ENCODE measurements at places on chromosomes 7 and 10.

- DNase-seq: no peak
Observed at GRCh38 chr7:117848941-117849340, 24.3 kb downstream of the CTTNBP2 start.

- no peak for DNase-seq
Observed at GRCh38 chr7:23968791-23969190, 258.8 kb downstream of the STK31 start.

DNA sequence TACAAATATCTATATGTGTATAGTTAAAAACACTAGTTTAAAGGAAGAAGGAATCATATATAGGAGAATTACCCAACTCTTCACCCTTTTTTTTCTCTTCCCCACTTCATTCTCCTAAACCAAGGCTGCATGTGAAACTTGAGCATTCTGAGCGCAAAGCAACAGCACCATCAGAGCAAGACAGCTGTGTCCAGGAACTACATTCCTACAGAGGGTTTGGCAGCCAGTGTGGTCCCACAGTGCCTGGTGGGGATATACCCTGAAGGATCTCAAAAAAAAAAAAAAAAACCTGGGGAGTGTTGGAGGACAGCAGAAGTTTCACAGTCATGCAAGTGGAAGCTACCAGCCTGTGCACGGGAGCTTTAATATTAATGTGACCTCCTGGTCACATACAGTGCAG lies 310.4 kb downstream of the CTNNA3 start:
- DNase-seq: no peak

GRCh38 chr10:119190954-119191785 lies 12.6 kb upstream of the PRDX3 start:
- DNase-seq: no peak

DNA sequence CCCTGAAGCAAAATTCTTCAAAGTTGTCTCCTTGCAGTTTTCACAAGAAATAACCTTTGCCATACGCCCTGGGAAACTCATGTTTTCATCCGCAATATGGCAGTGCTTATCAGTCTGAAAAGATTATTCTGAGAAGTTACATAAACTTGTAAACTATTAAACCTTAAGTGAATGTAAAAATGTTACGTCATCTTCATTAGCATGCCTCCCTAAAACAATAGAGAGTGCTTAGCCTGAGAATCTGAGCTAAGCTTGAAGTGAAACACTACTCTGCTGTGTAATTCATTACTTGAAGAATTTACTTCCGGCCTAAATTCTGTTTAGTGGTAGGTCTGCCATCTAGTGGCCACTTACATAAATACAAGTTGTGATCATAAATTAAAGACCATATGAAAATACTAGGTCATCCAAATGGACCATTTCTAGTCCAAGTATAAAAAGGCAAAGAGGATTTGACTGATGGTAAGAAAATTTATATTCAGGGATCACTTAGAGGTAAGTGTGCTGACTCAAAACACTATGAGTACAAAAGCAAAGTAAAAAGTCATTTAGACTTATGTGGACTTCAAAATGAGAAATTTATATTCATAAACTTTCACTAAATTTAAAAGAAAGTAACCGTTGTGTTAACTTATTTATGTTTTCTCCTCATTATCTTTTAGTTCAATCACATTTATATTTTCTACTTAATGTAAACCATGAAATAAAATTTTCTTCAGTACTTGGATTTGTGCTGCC lies 745.1 kb upstream of the LRRTM3 start:
- DNase-seq: peak; percentile 52

DNA sequence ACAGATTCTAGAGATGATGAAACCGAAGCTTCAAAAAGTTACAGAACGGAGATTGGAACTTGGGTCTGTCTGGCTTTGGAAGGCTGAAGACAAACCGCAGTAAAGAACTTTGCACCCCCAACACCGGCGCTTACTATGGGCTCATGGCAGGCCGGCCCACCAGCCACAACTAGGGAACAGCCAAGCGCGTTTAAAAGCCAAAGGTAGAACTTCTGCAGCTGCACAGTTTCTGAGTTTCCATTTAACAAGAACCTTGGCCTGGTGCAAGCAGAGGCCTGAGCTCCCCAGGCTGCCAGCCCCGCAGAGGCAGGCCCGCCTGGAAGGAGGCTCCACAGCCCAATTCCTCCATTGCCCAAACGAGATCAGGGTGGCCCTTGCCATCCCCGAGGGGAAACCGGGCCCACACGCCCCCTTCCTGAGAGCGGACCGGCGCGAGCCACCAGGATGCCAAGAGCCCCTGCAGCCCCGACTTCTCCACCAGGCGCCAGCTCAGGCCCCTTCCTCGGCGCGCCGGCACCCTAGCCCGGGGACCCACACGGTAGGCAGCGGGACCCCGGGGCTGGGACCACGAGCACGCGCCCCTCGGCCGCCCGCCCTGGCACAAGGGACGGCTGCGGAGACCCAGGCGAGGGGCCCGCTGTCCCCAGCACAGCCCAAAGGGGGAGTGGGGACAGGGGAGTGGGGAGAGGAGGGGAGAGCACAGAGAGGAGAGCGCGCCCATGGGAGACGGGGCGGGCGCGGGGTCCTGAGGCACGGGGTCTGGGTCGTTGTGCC lies 566 bp downstream of the MAD1L1 start:
- DNase-seq: peak; percentile 29

DNA sequence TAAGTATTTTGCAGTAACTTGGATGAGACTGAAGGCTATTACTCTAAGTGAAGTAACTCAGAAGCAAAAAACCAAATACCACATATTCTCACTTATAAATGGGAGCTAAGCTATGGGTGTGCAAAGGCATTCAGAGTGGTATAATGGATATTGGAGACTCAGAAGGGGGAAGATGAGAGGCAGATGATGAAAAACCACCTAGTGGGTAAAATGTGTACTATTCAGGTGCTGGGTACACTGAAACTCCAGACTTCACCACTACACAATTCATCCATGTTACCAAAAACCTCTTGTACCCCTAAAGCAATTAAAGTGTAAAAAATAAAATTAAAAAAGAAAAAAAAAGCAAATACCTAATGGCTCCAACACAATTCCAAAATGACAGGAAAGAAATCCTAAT lies 351.7 kb downstream of the NXPH1 start:
- no peak for DNase-seq

DNA sequence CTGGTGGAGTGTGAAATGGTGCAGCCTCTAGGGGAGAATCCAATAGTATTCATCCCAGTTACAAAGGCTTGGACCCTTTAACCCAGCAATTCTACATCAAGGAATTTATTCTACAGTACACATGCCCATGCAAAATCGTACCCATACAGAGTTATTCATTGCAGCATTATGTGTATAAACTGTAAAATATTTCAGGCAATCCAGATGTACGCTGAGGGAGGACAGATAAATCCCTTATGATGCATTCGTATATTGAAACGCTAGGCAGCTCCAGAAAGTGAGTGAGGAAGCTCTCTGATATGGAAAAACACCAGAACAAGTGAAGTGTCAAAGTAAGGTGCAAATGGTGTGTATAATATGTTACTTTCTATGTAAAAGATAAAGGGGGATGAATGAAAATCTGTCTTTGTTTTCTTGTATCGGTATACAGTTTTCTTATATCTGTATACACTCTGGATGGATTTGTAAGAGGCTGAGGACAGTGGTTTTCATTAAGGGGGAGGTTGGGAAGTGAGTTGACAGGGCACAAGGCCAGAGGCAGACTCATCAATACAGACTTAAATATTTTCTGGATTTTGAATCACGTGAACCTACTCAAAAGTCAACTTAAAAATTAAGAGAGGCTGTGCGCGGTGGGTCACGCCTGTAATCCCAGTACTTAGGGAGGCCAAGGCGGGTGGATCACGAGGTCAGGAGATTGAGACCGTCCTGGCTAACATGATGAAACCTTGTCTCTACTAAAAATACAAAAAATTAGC lies 17.1 kb downstream of the VWA2 start:
- DNase-seq: no peak

DNA sequence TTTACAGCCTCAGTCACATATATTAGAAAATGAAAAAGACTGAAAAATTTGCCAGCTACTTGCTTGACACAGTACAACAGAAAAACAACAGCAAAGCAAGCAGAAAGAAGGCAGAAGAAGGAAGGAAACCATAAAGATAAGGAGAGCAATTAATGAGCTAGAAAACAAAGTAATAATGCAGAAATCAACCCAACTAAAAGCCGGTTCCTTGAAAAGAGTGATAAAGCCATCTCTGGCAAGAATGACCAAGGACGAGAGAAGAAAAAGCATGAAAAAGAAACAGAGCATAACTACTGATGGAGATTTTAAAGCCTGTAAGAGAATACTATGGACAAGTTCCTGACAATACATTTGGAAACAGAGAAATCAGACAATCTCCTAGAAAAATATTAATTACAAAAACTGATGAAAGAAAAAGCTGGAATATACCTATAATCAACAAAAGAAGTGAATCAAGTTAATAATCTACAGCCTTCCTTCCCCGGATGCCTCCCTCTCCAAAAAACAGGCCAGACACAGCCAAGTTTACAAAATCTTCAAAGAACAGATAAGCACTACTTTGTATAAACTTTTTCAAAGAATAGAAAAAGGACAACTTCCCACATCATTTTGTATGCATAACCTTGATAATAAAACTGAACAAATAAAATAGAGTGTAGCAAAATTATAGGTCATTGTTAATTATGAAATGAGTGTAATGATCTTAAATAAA lies 204.0 kb downstream of the BAMBI start:
- no peak for DNase-seq

DNA sequence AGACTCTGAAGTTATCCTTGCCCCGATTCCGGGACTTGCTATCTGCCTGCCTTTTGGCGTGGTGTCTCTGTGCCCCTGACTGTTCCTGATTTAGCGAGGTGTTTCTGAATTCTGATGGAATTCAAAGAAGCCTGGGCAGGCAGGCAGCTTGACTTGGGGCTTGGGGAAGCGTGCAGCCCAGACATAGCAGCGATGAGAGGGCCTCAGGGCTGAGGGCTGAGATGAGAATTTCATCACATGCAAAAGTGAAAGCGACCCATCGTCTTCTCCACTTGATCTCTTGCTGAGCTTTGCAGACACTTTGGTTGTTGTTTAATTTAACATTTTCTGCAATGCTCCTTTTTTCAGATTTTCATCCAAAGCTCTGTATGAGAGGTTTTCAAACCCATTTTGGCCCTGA lies 57.8 kb downstream of the TCF7L2 start:
- DNase-seq: no peak

DNA sequence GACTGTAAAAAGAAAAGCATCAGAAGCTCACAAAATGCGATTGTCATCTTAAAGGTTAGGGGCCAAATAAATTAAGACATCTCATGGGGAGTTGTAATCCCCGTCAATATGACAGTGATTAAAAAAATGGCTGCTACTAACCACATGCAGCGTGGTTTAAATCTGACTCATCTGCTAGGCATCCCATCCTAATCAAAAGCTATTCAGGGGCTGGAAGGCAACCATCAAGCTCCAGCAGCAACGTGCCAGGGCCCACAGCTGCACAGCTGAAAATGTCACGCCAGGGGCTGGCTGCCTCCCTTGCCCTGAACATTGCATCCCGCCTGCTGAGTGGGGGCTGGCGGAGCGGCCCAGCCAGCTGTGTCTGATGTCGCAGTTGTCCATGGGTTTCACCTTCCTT lies 66.3 kb upstream of the FRMD4A start:
- DNase-seq: peak; percentile 99

DNA sequence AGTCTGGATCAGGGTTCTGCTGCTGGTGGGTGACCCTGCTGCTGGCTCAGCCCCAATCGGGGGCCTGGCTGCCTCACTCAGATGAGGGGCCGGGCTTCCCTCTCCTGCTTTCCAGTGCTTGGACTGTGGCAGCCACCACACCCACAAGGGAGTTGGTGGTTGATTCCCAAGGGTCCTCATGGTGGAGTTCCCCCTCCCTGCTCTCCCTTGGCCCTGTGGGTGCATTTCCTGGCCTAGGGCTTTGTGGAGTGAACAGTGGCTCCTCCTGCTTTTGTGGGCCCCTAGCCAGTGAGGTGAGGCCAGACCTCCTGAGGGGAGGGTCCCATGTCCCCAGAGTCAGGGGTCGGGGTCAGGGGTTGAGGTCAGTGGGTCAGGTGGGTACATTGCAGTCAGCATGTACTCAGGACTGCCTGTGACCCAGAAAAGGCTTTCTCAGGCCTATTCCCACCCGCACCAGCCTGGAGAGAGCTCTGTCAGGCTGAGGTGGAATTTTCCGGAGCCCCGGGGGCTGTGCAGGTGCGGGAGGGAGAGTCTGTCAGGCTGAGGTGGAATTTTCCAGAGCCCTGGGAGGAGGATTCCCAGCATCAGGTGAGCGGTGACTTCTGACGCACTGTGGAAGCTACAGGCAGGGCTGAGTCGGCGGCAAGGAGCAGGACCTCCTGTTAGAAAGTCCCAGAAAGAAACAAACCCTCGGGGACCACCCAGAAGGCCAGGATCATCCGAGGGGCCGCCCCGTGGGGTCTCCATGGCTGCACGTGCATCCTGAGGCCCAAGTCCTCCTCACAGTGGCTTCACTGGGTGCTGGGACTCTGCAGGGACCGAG lies 94.4 kb upstream of the INSIG1 start:
- no peak for DNase-seq

DNA sequence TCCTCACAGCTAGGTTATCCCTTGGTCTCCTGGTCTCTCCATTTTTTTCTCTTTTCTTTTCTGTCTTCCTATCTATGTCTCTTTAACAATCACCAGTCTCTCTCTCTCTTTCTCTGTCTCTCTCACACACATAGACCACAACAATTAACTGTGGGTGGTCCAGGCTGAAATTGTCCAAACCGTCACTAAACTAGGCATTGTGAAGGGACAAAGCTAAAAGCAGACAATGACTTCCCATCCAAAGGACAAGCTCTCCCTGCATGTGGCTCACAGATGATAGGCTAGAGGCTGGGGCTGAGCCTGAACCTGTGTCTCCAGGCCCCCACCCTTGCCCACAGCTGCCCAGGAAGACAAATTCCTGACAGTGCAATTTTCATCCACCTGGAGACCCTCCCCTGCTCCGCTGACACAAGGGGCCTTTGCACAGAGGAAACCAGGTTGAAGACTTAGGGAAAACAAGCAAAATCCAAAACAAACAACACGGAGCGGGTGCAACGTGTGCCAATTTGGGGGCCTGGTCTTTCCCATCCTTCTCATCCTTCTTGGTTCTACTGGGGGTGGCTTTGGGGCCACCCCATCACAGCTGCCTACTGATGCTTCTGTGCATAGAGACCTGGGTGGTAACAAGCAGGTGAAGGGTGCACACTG lies 755.4 kb downstream of the GRID1 start:
- no peak for DNase-seq

- DNase-seq: no peak
Observed at GRCh38 chr10:128316121-128316726, 190.0 kb upstream of the MKI67 start.
